ENCODE measurements at places on chromosomes 3 and 15. TPM values are rescaled to one million over a fixed set of nuclear protein-coding genes. Genes with fewer than 3 reads are reported as not detected.
A peak's percentile ranks its signal among the peaks of the same experiment; 100 is the strongest.

- DNase-seq, result no peak
These were observed 154.9 kb downstream of the KLHL25 start for GRCh38 chr15:85639752-85640381.

DNA sequence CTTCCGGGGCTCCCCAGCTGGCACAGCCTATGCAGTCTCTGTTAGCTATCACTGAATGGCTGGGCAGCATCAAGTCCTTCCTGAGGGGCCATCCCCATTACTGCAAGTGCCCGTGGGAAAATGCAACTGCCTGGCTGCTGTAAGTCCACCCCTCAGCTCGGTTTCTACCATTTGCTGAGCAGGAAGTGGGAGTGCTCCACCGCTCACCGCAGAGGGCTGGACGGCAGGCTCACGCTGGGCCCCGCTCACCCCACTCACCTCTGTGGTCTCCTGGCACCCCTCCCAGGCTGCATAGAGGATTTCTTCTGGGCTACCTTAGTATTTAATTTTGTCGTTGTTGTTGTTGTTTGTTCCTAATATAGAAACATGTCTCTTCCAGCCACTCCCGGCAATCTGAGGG lies 270.2 kb downstream of the PLCL2 start:
- no peak for DNase-seq

GRCh38 chr3:37625051-37625450 lies 236.6 kb upstream of the CTDSPL start:
- DNase-seq, result no peak

DNA sequence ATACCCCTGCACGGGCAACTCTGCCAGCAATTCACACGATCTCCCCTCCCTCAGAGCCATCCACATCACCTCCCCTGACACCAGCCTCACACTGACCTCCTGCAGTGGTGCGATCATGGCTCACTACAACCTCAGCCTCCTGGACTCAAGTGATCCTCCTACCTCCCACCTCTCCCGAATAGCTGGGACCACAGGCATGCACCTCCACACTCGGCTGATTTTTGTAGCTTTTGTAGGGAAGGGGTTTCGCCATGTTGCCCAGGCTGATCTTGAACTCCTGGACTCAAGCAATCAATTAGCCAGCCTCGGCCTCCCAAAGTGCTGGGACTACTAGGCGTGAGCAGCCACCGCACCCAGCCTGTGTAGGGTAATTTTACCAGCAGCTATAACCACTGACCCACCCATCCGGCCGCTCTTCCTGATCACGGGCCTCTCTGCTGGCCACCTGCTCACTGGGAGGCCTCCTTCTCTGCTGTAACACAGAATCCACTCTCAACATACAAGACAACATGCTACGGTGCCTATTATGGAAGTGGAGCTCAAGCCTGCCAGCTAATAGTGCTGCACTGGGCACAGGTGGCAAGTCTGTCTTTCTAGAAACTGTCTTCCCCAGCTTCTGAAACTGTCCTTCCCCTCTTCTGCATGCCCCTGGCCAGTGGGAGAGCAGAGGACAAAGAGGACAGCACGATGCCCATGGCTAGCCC lies 4.6 kb downstream of the GP9 start:
- DNase-seq, result no peak

- no peak for DNase-seq
These were observed 17.4 kb upstream of the NPTN start for GRCh38 chr15:73650416-73651126.

DNA sequence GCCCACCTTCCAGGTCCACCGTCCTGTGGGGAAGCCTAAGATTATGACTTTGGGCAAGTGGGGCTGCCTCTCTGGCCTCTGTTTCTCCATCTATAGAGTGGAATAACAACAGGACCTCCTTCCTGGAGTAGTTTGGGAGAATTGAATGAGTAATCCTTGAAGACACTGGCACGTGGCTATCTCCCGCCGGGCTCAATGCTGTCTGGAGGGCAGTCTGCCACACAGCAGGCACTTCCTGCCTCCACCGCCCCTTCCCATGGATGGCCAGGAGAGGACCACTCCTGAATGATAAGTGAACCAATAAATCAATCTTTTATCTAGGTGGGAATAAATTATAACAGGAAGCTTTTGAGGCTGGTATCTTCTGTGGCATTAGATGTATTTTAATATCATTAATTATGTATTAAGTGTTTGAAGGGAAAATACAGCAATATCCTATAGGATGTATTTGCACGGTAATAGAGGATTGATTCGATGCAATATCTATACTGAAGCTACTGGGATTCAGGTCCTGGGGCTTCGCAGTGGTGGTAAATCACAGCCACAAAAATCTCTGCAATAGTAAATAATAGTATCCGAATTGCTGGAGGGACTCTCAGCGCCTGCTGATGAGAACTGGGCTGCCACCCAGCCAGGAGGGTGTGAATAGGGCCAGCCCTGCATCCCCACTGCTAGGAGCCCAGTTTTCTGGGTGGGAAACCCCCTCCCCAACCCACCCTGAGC lies 15.9 kb downstream of the MEGF11 start:
- no peak for DNase-seq

DNA sequence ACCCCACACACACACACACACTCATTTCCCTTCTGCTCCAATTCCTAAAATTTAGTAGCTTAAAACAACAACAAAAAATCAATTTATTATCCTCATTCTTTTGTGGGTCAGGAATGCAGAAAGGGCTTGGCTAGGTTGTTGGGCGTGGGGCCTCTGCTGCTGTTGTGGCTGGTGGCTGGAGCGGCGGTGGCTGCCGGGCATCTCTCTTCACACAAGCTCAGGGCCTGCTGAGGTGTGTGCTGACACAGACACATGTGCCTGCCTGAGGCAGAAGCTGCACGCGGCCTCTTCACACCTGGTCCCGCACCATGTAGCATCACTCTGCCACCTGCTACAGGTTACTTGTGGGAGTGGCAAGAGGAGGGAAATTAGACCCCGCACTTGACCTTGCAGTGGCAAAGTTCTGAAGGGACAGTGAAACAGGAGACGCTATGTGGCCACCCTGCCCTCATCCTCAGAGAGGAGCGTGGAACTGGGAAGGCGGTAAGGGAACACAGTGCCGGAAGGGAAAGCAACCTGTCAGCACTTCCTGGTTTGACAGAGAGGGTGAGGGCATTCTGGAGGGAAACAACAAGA lies 64.0 kb upstream of the PRR20G start:
- DNase-seq, result no peak

DNA sequence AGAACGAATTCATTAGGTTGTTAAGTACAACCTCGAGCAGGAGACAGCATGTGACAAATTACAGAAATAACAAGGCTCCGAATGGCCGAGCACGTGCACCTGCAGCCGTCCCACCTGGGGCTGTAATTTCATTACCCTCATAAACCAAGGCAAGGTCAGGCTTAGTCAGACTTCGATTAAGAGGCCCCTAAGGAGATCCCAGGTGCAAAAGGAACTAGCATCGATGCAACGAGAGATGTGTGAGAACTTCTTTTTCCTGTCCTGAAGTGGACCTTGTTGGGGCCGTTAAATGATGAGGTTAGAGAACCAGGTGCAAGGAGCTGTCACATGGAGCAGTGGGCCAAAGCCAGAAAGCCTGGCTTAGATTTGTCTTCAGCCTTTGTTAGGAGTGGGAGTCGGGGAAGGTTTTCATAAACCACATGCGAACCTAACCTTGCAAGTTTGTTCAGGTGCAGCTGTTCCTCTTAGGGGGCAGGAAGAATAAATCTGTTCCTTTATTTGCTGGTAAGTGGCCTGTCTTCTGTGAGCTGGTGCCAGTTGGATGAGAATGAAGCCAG lies 559.9 kb upstream of the MCTP2 start:
- DNase-seq, result no peak

DNA sequence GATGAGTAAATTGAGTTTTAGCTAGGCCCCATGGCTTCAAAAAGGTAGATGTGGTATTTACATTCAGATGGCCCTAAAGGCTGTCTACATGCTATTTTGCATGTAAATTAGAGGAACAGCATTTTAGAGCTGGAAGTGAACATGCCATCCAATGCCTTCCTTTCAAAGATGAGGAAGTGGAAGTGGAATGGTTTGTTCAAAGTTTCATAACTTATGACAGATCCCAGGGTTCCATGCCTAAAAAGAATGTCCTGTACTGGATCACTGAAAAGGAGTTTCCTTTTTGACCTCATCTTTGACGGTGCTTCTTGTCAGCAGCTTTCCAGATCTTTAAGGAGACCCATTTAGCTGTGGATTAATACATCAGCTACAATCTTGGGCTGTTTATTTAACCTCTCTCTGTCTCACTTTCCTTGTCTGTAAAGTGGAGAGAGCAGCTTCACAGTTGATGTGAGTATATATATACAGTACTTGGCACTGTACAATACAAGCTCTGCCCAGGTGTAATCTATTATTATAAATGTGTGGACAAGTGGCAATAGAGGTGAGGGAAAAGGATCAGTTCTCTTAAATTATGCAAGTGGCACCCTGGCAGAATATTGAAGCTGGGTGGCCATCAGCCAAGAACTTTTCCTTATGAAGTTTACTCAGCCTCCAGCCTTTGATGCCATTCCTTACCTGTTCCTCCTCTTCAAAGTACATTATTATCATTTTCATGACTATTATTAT lies 68.7 kb upstream of the GOLGA8B start:
- no peak for DNase-seq

GRCh38 chr3:143812481-143812880 lies 35.8 kb downstream of the SLC9A9 start:
- no peak for DNase-seq

DNA sequence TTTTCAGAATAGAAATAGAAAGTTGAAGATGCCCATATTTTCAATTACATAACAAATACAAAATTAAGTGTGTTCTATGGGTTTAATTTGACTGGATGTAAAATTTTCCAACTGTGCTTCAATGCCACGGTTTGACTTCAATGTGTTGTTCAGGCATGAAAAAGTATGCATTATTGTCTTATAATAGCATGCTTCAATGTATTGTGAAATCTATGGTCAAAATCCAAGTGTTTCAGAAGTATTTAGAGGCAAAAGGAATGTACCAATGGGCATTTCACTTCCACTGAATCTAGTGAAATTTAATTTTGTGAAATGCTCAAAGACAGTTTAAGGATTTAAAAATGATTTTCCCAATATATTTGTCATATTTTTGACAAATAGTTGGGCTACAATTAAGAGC lies 16.0 kb downstream of the NEK10 start:
- no peak for DNase-seq

- DNase-seq, result peak; percentile 86
These were observed 122.4 kb downstream of the THSD4 start for GRCh38 chr15:71237456-71238188.

DNA sequence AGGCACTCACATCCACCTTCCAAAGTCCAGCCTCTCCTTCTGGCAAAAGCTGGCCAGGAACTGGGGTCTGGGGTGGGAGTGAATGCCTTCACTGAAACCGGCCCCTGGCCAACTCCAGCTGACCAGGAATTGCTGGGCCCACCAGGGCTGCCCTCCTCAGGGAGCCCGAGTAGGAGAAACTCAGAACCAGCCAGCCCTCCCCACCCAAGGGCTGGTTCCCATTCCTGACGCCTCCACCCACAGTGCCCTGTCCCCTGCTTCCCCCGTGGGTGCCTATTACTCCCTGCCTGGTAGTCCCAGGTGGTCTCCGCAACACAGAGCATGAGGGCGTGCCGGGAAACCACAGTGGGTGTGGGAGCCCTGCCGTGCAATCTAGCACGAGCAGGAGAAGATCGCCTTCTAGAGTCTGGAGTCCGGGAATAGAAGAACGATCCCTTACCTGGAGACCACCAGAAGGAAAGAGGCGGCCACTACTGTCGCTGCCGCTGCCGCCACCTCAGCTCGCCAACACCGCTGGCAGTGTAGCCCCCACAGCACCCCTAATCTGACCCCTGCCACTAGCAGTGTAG lies 178.8 kb downstream of the POTEB3 start:
- DNase-seq, result peak; percentile 1

- DNase-seq, result no peak
These were observed 179.9 kb upstream of the PFN2 start for GRCh38 chr3:150150633-150151032.

HIGD2B gene
- total RNA-seq, result not detected

C3orf49 gene
- not detected for total RNA-seq

FGF12 gene
- total RNA-seq, result 2.0 TPM

CIDEC gene
- total RNA-seq, result 3.3 TPM

CELSR3 gene
- 1.6 TPM for total RNA-seq

TM4SF18 gene
- 9.3 TPM for total RNA-seq

GOLGA6L7 gene
- not detected for total RNA-seq

FBXL22 gene
- total RNA-seq, result 7.7 TPM

CYP11A1 gene
- total RNA-seq, result not detected

MKRN3 gene
- not detected for total RNA-seq

SAXO2 gene
- 1.8 TPM for total RNA-seq

ZNF35 gene
- total RNA-seq, result 4.3 TPM

RASGRP1 gene
- total RNA-seq, result 3.9 TPM

Data from stomach (tissue), 19 donors.